ENCODE measurements at places on chromosomes 4 and X.

DNA sequence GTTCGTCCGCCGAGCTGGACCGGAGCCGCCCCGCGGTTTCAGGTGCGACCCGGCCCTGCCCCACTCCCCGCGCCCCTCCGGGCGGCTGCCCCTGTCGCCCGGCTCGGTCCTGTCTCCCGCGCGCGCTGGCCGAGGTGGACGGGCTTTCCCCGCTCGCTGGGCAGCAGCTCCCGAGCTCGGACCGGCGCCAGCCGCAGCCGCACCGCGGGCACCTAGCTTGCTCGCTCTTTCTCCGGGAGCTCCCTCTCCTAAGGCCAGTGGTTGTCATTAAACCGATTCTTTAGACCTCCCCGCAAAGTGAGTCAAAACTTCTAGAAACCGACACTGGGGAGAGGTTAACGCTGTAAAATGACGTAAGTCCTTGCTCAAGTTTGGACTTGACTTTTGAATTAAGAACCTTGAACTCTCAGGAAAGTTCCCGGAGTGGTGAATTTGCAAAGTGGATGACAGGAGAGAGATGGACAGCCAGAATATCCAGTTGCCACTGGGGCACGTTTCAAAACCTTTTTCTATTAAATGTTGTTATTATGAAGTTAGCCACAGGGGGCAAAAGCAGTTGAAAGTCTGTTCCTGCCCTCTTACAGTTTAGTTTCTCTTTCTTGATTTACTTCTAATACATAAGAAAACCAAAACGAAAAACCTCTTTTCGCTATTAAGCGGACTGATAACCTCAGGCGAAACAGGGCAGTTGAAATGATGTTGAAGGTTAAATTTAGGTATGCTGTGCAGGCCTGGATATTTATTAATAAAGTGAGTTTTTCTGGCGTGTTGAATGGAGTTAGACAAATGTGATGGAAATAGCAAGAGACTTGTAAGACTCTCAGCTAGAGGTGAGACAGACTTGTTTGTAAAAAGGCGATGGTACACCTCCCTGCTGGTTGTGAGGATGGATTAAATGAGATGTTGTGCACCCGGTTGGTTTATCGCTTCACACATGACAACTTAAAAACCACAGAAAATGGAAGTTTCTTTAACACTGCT lies 847 bp downstream of the PI4K2B start:
- DNase-seq = peak; percentile 93

- no peak for DNase-seq
Observed at GRCh38 chrX:73765776-73766430, 202.9 kb downstream of the CHIC1 start.

GRCh38 chrX:74520896-74521295 lies 93.5 kb downstream of the RLIM start:
- DNase-seq = no peak

DNA sequence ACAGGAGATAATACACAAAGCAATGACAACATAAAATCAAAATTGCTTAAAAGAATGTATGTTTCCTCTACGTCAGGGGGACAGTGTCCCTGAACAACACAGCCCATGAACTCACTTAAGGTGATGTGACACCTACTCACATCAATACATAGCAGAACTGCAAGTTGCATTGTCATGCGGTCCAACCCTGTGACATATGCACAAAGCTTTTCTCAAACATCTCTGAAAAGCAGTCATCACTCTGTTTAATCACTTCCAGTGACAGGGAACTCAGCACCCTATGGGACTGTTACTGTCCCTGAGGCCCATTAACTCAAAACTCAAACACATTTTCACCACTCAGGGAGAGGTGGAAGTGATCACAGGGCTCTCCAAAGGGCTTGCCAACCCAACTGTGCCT lies 2.4 kb downstream of the STX18 start:
- DNase-seq = no peak

Data from upper lobe of left lung (tissue), 6 donors.